ENCODE measurements at places on chromosomes 2 and 18. TPM values are rescaled to one million over a fixed set of nuclear protein-coding genes. Genes with fewer than 3 reads are reported as not detected.

- DNase-seq = no peak
Observed at GRCh38 chr2:71530641-71531332, 77.4 kb downstream of the DYSF start.

Gene RNU2-63P
- total RNA-seq = not detected

Gene CENPA
- 4.0 TPM for total RNA-seq

GRCh38 chr2:25494616-25495015 is 152.9 kb upstream of the DNMT3A start:
- DNase-seq = no peak

DNA sequence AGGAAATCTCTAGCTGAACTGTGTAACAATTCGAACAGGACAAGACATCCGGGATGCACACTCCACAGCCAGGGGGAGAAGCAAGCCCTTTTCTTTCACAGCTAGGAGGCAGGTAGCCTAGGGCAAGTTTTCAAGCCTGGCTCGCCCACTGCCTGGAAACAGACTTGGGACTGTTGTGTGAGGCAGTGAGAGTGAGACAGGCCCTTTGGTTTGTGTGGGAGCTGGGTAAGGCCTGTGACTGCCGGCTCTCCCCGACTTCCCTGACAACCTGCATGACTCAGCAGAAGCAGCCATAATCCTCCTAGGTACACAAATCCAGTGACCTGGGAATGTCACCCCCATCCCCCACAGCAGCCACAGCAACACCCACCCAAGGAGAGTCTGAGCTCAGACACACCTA is 179.7 kb downstream of the WDPCP start:
- DNase-seq = no peak

Gene NT5C1B
- not detected for total RNA-seq

GRCh38 chr2:175599966-175600831 is 401.9 kb downstream of the LNPK start:
- DNase-seq = no peak

DNA sequence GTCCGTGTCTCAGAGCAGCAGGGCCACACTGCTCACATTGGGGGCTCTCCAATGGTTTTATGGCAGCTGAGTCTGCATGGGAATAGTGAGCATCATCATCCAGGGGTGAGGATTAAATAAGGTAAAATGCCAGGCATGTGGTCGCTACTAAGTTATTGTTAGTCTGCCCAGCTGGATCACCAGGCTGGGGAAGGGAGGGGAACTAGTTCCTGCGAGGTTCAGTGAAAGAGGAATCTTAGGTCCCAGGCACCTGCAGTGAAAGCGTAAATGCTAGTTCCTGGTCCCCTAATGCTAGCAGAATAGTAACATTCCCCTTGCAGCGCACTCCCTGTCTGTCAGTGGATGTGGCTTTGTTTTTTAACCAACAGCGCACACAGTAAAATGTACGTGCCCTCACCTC is 60.1 kb downstream of the ARHGEF4 start:
- no peak for DNase-seq

- DNase-seq = no peak
Observed at GRCh38 chr18:13621886-13622619, 104.3 kb downstream of the FAM210A start.

Gene PDK1
- 13.5 TPM for total RNA-seq

DNA sequence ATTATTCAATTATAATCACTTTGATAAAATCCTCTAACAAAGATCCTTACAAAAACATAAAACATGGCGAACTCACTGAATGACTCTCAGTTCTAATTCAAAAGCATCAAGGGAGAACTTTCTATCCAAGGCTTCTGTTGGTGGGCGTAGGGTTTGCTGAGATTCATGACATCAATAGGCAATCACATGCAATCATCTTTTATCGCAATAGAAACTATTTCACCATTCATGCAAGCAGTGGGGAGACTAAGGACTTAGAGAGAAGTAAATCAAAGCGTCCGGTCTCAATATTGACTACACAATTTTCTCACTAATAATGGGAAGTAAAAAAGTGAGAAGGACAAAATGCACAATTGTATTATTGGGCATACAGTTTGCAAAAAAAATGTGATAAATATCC is 168.7 kb downstream of the SCG2 start:
- no peak for DNase-seq

- DNase-seq = no peak
Observed at GRCh38 chr18:47287911-47288585, 36.6 kb upstream of the SKOR2 start.

Measured in left lung (tissue), 14 donors.